Right atrium auricular region (tissue), 2 donors: ENCODE measurements at places on chromosomes 12 and 14. TPM values are rescaled to one million over a fixed set of nuclear protein-coding genes. Genes with fewer than 3 reads are reported as not detected.

DNA sequence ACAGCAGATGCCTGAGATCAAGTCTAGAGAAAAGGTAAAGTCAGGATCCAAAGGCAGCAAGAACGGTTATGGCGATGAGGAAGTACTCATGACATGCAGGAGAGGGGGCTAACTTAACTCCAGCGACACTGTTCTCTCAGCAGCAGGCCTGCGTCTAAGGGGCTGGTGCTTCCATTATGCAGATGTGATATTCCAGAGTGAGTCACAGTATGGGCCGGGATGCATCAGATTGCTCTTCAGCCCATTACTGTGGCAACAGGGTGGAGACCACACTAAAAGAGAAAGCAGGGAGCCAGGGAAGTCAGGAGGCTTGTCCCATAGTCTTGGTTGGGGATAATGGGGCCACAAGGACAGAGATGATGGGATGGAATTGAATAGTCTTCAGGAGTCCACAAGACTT lies 151.8 kb upstream of the NTF3 start:
- no peak for DNase-seq

The SYNDIG1L gene
- 0.22 TPM for total RNA-seq

DNA sequence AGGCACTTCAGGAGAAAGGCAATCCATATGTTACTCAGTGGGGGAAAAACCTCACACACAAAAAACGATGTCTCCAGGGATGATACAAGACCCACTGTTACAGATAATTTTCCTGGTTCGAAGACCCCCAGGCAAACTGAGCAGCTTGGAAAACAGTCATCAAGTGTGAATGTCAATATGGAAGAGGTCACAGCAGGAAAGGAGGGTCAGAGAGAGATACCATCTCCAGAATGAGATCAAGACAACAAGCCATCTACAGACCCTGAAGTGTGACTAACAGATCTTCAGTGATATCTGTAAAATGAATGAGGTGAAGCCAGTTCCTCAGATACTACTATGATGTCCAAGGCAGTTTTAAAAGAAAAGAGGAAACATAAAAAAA lies 28.6 kb downstream of the GNS start:
- no peak for DNase-seq

- DNase-seq = no peak
Measured at GRCh38 chr14:105187935-105188524, 6.9 kb upstream of the NUDT14 start.

The SLC22A17 gene
- total RNA-seq = 47.0 TPM
